A549 treated with CORT108297 at 1 μM for 4 hours (cell line): ENCODE measurements at places on chromosomes 2 and 18. TPM values are rescaled to one million over a fixed set of nuclear protein-coding genes. Genes with fewer than 3 reads are reported as not detected.

SLC8A1 gene
- total RNA-seq: 0.27 to 0.57 TPM (median 0.40 TPM) in 5 replicates

OTOS gene
- total RNA-seq: 0.19 TPM in 1 of 5 replicates, not detected in the others

LINC00305 gene
- total RNA-seq: not detected in 5 replicates

CHRNA1 gene
- total RNA-seq: not detected in 5 replicates

MLPH gene
- 251 to 312 TPM (median 290 TPM) in 5 replicates for total RNA-seq

ERFE gene
- total RNA-seq: 5.1 to 10.4 TPM (median 7.6 TPM) in 5 replicates
